Ovary (tissue), 10 donors: ENCODE measurements at places on chromosomes 2 and 18. TPM values are rescaled to one million over a fixed set of nuclear protein-coding genes. Genes with fewer than 3 reads are reported as not detected.

GRCh38 chr2:98269274-98269673 is 77.0 kb upstream of the CNGA3 start:
- H3K4me3 ChIP-seq, result no peak overlapping the region
- no peaks in the 10 kb centered on the region for H3K36me3 ChIP-seq
- H3K27ac ChIP-seq, result no peak overlapping the region

GRCh38 chr2:174662459-174662858 is 64.9 kb upstream of the WIPF1 start:
- H3K4me1 ChIP-seq, result no peaks in the 10 kb centered on the region
- H3K36me3 ChIP-seq, result no peaks in the 10 kb centered on the region
- no peak overlapping the region for H3K4me3 ChIP-seq
- H3K27me3 ChIP-seq, result no peaks in the 10 kb centered on the region

DNA sequence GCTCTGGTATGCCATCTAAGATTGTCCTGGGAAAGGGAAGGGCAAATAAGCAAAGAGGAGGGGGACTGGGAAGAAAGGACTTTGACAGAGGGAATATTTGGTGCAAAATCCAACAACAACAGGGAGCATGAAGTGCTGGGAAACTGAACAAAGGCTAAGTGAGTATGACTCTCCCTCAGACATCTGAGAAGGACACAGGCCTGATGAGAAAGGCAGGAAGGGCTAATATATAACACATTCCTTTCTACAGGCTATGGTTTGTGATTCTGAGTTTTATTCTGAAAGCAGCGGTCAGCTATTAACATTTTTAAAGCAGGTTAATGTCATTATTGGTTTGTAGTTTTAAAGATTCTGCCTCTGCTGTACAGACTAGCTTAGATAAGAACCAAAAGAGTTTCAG is 1579.5 kb downstream of the LRP1B start:
- no peaks in the 10 kb centered on the region for H3K4me1 ChIP-seq
- H3K27me3 ChIP-seq, result no peaks in the 10 kb centered on the region
- DNase-seq, result no peak
- H3K27ac ChIP-seq, result no peak overlapping the region

DNA sequence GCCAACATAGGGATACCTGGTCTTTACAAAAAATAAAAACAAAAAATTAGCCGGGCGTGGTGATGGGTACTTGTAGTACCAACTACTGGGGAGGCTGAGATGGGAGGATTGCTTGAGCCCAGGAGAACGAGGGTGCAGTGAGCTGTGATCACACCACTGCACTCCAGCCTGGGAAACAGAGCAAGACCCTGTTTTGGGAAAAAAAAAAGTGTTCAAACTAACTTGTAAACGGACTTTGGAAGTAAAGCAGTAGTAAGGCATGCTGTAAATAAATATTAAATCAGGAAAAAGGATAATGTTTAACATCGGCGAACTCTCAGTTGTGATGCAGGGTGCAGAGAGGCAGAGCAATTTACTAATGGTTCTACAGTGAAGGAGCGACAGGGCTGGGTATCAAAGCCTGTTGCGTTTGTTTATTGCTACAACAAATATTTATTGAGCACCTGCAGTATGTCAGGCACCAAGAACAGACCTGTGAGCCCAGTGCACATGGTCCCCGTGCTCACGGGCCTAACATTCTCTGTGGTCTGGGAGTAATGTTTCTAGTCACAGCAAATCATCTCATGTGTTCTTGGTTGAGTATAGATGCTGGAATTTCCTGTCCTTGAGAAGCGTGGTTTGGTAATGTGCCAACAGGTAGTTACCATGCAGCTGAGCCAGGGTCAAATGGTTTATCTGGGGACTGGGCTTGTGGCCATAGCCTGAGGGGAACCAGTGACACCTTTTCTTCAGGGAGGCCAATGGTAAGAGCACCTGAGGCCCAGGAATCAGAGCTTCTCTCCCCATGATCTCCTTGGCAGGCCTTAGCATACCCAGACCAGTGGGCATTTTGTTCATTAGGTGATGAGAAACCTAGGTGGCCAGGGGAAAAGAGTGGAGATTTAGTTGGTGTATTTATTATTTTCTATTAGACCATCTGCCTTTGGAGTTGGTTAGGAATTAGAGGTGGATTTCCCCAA is 27.9 kb upstream of the GREB1 start:
- H3K4me3 ChIP-seq, result no peak overlapping the region
- no peak for DNase-seq
- H3K4me1 ChIP-seq, result peaks cover 28% of the 10 kb centered on the region
- H3K27me3 ChIP-seq, result no peaks in the 10 kb centered on the region
- H3K36me3 ChIP-seq, result no peaks in the 10 kb centered on the region

DNA sequence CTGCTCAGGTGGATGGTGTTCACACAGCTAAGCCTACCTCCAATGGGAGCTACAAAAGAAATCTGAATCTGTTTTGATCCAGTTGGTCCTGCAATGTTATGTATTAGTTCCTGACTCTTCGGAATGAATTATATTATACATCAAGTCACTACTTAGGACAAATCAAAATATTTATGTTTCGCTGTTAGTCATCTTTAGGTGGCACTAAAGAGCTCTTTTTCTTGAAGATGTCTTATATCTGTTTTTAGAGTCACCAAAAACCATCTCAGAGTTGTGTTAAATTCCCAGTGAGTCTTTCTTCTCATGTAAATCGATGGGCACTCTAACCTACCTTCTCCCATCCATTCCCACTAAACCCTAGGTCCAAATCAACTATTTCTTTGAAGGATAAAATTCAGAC is 2.2 kb downstream of the DNER start:
- no peak overlapping the region for H3K27ac ChIP-seq
- DNase-seq, result no peak
- no peak overlapping the region for H3K4me3 ChIP-seq
- peaks cover 10% of the 10 kb centered on the region for H3K4me1 ChIP-seq

DNA sequence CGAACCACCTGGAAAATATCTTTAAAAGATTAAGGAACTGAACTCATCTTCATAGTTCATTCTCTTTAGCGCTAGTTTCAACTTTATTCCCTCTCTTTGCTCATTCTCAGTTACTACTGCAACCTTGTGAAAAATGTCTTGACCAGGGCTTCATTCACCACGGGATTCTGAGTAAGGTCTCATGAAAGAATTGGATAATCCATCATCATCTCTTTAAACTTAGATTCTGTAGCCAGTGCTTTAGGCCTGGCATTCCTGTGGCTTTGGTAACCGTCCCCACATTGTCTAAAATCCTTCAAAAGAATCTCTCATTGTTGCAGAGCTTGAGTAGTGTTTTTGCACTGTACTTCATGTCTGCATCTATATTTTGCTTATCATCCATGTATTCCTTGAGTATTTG is 229.5 kb downstream of the ETAA1 start:
- no peaks in the 10 kb centered on the region for H3K4me1 ChIP-seq
- H3K27me3 ChIP-seq, result no peaks in the 10 kb centered on the region
- H3K36me3 ChIP-seq, result no peaks in the 10 kb centered on the region
- no peak overlapping the region for H3K4me3 ChIP-seq
- DNase-seq, result no peak

- H3K27ac ChIP-seq, result no peak overlapping the region
- DNase-seq, result no peak
- H3K4me3 ChIP-seq, result no peak overlapping the region
- H3K4me1 ChIP-seq, result no peaks in the 10 kb centered on the region
- no peaks in the 10 kb centered on the region for H3K27me3 ChIP-seq
- no peaks in the 10 kb centered on the region for H3K36me3 ChIP-seq
Measured at GRCh38 chr2:168431301-168432024, 24.6 kb upstream of the CERS6 start.

DNA sequence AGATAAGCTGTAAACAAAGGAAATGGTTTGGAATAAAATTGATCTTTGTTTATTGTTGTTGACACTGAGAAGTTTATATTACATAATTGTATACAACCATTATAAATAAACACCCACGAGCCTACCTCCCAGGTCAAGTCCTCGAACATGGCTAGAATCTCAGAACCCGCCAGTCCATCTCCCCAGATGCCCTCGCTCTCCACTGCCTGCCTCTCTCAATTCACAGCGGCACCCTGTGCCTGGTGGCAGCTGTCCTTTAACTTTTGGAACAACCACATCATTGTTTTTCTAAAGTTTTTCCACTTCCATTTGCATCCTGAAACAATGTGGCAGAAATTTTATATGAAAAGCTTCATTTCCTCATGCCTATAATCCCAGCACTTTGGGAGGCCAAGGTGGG is 52.2 kb upstream of the OTOS start:
- no peak overlapping the region for H3K27ac ChIP-seq
- no peaks in the 10 kb centered on the region for H3K27me3 ChIP-seq
- no peaks in the 10 kb centered on the region for H3K36me3 ChIP-seq
- H3K4me3 ChIP-seq, result no peak overlapping the region
- H3K4me1 ChIP-seq, result no peaks in the 10 kb centered on the region

GRCh38 chr2:134230885-134231284 is 23.0 kb upstream of the MGAT5 start:
- no peaks in the 10 kb centered on the region for H3K36me3 ChIP-seq
- peaks cover 2% of the 10 kb centered on the region for H3K4me1 ChIP-seq
- no peak for DNase-seq
- no peak overlapping the region for H3K27ac ChIP-seq

DNA sequence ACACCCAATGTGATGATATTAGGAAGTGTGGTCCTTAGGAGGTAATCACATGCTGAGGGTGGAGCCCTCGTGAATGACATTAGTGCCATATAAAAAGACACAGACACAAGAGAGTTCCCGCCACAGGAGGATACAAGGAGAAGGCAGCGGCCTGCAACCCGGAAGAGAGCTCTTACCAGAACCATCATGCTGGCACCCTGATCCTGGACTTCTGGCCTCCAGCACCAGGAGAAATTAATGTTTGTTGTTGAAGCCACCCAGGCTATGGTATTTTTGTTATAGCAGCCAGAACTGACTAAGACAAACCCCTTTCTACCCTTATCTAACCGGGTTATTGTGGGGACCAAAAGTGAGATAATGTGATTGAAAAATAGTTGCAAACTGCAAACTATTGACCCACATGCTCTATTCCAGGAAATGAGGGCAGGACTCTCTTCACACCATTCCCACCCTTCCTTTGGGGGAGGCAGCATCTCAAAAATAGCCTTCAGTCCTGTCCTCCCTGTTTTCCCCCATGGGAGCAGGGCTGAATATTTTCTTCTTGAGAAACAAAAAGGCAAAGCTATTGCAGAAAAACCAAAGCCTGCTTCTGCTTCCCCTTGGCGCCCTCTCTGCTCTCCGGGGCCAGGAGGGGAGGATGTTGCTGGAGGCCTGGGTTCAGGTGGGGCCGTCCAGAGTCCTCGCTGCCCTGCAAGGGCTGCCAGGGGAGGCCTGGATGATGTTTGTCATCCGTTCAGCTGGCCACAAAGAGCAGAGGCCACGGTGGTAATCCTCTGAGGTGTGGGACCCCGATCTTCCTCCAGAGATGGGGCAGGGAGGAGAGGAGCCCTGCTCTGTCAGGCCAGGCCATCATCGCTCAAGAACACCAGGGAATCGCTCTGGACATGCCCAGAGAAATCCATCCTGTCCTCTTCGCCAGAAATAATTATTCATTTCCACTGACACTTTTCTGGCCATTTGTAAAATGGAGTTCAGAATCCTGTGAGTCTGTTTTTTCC is 73.8 kb upstream of the HAAO start:
- H3K4me1 ChIP-seq, result no peaks in the 10 kb centered on the region
- no peak for DNase-seq
- H3K4me3 ChIP-seq, result no peak overlapping the region
- H3K27ac ChIP-seq, result no peak overlapping the region

DNA sequence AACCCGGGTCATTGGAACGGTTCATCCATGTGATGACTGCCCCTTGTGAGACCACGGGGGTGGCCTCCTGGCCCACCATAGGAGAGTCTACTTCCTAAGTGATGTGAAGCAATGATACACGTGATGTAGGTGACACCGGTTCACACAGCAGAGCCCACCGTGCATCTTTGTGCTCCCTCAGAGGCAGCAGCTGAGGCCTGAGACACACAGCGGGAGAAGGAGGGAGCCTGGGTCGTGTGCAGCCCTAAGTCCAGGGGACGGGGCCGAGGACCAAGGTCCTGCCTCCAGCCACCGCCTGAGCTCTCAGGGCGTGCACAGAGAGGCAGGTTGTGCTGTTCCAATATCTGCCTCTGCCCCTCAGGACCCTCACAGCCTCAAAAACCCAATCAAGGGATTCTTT is 377.2 kb upstream of the SALL3 start:
- no peaks in the 10 kb centered on the region for H3K36me3 ChIP-seq
- H3K27ac ChIP-seq, result no peak overlapping the region
- H3K4me1 ChIP-seq, result no peaks in the 10 kb centered on the region
- no peaks in the 10 kb centered on the region for H3K27me3 ChIP-seq

- peak within 1 kb of the TSS; percentile 77 for H3K4me3 ChIP-seq
- DNase-seq, result peak; percentile 68
- peak within 1 kb of the TSS; percentile 72 for H3K27ac ChIP-seq
- H3K36me3 ChIP-seq, result no peaks in the 10 kb centered on the region
Measured at GRCh38 chr2:231198291-231199173, at the start of gene ARMC9. Gene ARMC9, plus strand, starts transcription at chr2:231198631. Its CDS starts 7,608 bp downstream, at chr2:231206239.

DNA sequence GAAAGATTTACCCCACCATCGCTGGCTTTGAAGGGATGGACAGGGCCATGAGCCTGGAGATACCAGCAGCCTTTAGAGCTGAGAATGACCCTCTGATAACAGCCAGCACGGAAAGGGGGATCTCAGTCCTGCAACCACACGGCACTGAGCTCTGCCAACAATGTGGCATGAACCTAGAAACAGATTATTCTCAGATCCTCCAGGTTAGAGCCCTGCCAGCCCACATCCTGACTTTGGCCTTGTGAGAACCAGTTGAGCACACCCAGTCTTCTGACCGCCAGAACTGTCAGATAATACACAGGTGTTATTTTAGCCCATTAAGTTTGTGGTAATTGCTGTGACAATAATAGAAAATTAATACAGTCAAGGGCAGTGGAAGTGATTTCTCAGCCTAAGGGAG is 9.4 kb upstream of the GNLY start:
- H3K36me3 ChIP-seq, result no peaks in the 10 kb centered on the region
- H3K4me1 ChIP-seq, result no peaks in the 10 kb centered on the region
- H3K4me3 ChIP-seq, result no peak overlapping the region

DNA sequence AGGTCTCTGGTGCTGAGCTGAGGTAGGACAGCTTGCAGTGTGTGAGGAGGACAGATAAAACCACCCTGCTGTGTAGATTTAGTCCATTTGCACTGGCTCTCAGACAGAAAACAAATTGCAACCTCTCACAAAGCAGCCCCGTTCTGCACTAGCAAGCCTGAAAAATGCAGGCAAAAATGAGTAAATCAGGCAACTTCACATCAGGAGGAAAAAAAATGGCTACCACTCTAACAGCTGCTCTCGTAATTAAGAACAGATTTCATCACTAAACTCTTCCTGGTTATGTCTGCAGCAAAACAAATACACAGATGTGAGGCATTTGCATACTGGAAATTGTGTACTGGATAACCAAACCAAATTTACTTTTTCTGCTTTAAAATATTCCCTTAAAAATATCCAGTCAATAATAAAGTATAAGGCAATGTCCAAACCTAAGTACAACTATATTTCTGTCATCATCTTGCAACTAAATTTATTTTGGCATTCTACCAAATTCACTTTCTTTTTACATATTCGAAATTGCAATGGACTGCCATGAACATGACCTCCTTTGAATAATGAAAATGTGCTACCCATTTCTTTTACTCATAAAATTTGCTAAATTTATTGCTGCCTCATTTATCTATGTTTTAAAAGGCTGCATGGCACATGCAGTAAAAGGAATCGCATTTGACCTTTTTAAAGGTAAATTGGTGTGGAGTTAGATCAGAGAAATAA is 157.4 kb downstream of the AFF3 start:
- H3K27ac ChIP-seq, result no peak overlapping the region
- no peaks in the 10 kb centered on the region for H3K27me3 ChIP-seq
- H3K36me3 ChIP-seq, result no peaks in the 10 kb centered on the region
- no peak overlapping the region for H3K4me3 ChIP-seq

REG3G gene
- total RNA-seq, result not detected

ZBTB7C gene
- 15.7 TPM for total RNA-seq

C2orf72 gene
- total RNA-seq, result 0.18 TPM

MREG gene
- 3.0 TPM for total RNA-seq

ICOS gene
- not detected for total RNA-seq

RNF152 gene
- 9.6 TPM for total RNA-seq

HMSD gene
- total RNA-seq, result not detected

WBP1 gene
- total RNA-seq, result 73.3 TPM

PCARE gene
- total RNA-seq, result 0.08 TPM

ALPP gene
- total RNA-seq, result 0.20 TPM

SLC23A3 gene
- total RNA-seq, result 1.7 TPM
